ENCODE measurements at places on chromosomes 6 and 20. TPM values are rescaled to one million over a fixed set of nuclear protein-coding genes. Genes with fewer than 3 reads are reported as not detected.
A peak's percentile ranks its signal among the peaks of the same experiment; 100 is the strongest.

DNA sequence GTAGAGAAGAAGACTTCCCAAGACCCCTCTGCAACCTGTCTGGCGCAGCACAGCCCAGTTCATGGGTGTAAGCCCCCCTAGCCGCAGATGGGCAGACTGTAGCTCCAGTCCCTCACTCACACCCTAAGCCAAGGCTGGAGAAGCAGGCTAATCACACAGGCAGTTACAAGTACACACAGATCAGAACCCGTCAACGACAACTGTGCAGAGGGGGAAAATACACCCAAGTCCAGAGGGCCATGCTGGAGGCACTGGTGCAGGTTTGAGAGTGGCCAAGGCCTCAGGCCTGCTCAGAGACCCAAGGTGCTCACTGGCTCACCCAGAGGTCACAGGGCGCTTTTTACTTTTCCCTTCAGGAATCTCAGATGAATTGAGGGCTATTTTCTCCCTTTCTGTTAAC is 106.1 kb downstream of the NOL4L start:
- no peak for DNase-seq

GRCh38 chr6:14066782-14067406 is 50.7 kb upstream of the CD83 start:
- peak; percentile 87 for DNase-seq

The TIAM2 gene
- 11.2 TPM for total RNA-seq

GRCh38 chr6:169934699-169935347 is 183.4 kb downstream of the ERMARD start:
- no peak for DNase-seq

DNA sequence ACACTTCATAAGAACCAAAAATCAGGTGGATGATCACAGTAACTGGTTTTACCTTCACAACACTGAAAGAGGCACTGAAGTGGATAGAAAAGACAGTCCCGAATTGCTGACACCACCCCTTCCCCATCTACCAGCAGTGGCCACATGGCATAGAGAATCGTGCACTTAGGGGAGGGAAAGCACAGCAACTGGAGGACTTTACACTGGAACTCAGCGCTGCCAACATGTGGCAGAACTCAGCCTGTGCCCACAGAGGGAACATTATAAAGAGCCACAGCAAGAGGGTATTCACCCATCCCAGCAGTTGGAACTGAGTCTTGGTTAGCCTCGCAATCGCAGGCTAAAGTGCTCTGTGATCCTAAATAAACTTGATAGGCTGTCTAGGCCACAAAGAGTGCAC is 6.5 kb upstream of the KIAA1586 start:
- DNase-seq = no peak

DNA sequence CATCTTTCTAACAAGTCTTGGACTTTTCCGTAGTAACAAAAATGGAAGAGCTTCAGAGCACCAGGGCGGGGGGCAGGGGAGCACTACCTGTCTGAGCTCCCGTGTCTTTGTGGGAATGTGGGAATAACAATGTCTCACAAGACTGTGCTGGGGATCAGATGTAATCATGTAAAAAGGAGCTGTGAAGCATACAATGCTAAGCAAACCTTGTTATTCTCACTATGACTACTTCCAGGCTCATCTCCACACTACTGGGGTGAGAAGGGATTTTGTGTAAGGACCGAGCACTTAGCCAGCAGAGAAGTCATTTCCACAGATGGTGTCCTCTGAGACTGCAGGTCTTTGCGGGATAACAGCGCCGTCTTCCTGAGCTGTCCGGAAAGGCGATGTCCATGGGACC is 27.1 kb downstream of the PRR18 start:
- no peak for DNase-seq

- no peak for DNase-seq
Observed at GRCh38 chr20:58642441-58642840, 8.6 kb upstream of the STX16 start.

- no peak for DNase-seq
Observed at GRCh38 chr6:160428818-160429619, 80.8 kb downstream of the SLC22A3 start.

DNA sequence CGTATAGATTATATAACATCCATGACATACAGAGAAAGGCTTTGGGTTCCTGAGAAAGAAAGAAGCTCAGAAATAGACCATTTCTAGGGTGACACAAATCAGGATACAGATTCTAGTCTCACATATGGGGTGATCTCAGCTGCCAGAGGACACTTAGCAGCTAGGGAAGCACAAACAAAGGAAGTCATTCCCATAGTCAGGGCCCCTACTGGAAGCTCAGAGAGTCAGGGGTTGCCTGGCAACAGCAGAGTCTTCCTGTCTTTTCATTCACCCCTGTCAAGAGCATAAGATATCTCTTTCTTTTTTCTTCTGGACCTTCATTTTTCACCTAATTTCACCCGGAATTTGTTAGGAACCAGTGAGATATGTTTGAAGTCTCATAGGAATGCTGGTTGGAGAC is 81.9 kb upstream of the IYD start:
- peak; percentile 50 for DNase-seq

DNA sequence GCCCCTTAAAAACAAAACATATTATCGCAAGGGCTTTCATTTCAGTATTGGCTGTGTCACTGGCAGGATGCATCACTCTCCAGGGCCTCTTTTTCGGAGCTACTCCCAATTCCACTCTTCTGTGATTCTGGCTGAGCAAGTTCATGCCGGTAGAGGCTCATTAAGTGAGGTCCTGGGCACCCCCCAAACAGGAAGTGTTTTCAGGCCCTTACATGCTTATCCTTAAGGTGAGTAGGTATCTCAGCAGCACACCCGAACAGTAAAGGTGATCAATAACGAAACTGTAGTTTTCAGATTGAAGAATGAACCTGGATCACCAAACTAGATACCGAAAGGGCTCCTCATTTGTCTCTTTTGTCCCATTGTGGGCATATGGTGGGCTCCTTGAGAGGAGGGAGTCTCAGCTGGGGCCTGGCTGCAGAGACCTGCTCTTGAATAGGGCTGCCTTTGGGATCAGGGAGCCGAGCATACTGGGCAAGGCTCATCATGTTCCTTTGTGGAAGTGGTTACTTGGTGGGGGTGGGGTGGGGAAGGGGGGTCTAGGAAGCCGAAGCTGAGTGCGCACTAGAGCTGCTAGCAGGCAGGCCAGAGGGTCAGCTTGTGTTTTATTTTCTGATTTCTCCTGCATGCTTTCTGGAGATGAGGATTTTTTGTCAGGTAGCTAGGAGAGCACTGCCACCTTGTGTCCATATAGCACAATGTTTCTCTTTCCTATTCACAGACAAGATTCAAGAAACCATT is 65.2 kb downstream of the CDS2 start:
- peak; percentile 67 for DNase-seq

DNA sequence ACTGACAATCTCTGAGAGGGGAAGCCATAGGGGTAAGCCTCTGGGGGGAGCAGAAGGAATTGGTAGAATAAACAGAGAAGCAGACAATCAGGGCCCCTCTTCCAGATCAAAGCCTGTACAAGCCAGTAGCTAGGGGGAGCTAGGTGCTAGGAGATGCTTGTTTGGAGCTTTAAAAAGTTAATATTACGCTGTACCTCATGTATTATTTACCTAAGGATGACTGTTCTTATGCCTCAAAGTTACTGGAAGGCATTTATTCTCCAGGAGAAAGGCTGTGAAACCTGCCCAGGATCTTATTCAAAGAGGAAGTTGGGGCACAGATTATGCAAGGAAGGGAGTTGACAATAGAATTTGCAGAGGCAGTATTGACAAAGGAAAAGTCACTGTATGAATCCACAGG is 111.8 kb upstream of the SLC35F1 start:
- no peak for DNase-seq

DNA sequence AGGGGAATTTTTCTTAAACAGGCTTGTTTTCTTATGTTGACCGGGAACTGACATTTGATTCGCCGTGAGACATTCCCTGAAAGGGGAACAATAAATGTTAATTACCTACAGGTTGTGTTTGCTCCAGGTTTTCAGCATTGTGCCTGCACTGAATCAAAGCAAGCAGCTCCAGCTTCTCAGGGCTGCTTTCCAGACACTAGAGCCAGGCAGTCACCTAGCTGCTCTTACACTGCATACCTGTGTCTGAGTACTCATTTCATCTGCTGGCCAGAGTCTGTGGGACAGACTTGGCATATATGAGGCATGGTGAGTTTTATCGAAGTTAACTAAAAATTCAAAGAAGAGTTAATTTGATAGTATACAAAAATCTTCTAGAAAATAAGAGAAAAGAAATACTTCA is 951.8 kb upstream of the MAP3K7 start:
- no peak for DNase-seq

DNA sequence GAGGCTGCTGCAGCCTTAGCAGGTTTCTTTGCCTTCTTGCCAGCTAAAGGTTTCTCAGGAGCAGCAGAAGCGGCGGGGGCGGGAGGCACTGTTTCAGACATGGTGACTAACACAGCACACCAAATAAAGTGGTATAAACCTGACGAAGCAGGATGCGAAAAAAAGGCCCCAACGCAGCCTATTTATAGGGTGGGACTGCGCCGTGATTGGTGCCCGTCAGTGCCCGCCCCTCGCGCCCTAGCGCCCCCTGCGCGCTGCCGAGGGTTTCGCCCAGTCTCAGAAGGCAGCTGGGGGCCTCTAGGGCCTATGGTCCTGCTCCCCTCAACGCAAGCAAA is 55.0 kb downstream of the TRIM38 start:
- DNase-seq = peak; percentile 95

The NFKBIE gene
- total RNA-seq = 6.4 TPM

GRCh38 chr6:108616544-108616943 is 55.8 kb downstream of the FOXO3 start:
- peak; percentile 79 for DNase-seq

The LIN28B gene
- total RNA-seq = not detected

The ASIP gene
- total RNA-seq = not detected

The SLC24A3 gene
- 1.8 TPM for total RNA-seq

- DNase-seq = no peak
Observed at GRCh38 chr6:100112855-100113508, 119.0 kb upstream of the MCHR2 start.

- DNase-seq = no peak
Observed at GRCh38 chr6:21026576-21027273, 492.5 kb downstream of the CDKAL1 start.

- no peak for DNase-seq
Observed at GRCh38 chr6:25463441-25463840, 184.3 kb downstream of the CARMIL1 start.

DNA sequence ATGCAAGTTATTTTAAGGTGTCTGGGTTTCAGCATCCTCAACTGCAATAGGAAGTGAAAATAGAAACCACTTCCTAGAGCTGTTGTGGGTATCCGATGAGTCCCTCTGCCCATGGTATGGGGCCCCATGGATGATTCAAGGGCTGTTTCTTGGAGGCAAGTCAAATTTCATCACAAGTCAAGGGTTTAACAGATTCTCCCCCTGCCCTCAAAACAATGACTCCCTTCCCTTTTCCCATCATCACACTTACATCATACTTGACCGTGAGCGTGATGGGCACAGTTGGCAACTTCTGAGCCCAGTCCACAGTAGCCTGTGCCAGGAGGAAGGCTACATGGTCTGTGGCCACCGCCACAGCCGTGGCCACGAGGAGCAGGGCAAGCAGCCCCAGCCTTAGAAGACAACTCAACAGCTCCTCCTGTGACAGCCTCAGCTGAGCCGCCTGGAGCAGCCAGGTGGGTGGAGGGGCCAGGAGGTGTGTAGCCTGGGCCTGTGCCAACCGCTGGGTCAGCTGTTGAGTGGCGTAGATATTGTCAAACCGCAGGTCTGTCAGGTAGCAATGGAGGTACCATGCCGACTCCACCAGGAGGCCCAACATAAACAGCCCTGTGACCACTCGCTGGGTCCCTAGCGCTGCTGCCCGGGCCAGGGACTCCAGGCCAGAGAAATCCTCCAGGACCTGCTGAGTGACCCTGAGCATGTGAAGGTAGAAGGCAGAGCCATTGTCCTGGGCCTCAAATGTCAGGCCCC is 5.2 kb downstream of the OCSTAMP start:
- no peak for DNase-seq

DNA sequence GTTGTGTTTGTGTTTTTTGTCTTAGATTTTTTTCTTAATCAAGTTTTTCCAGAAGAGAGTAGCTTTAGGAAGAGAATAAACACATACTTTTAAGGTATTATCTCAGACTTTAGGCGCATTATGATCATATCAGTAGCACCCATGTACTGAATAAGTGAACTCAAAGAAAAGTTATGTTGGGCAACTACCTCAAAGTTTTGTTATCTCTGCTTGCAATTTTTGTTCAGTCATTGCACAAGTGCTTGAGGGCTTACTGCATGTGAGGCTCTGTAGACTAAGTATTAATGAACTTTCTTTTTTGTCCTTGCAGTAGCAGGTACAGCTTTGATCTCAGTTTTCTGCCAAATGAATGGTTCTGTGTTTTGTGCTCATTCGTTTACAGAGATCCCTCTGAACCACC is 189.0 kb downstream of the SLC16A10 start:
- DNase-seq = no peak

The FOXS1 gene
- not detected for total RNA-seq
